SHP77 (cell line): ENCODE measurements at places on chromosomes 2 and 18.

DNA sequence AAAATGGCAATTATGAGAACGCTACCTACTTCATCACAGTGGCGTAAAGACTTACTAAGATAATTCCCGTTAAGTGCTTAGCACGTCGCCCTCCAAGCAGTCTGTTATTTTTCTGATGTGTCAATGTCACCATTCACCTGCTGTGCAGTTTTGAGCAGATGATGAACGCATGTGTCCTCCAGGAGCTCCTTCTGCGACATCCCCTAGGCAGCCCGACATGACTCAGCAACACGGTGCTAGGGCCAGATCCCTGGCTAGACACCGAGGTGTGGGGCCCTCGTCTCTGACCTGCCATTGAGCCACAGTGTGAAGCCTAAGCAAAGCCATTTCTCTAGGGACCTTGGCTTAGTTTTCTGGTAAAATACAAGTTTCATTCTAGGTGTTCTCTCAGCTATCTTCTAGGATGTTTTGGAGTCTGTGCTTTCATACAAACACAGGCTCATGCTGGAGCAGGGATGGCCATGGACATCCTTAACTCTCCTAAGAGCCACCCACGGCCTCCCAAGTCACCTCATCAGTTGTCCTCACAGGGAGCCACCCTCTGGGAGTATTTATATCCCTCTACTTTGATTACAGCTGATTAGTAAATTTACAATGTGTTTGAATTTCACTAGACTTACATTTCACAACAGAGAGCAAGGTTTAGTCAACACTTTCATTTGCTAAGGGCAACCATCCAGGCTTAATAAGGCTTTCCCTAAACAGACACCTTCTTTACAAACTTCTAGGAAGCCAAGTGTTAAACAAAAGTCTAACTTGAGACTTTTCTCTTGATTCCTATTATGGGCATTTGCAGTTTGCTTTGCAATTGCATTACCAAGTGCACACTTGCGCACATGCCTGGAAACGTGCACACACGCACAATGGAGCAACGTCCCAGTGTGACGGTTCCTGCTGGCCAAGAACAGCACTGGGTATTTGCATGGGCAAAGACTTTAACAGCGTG is 376.8 kb upstream of the ID2 start:
- DNase-seq, result peak; percentile 27

DNA sequence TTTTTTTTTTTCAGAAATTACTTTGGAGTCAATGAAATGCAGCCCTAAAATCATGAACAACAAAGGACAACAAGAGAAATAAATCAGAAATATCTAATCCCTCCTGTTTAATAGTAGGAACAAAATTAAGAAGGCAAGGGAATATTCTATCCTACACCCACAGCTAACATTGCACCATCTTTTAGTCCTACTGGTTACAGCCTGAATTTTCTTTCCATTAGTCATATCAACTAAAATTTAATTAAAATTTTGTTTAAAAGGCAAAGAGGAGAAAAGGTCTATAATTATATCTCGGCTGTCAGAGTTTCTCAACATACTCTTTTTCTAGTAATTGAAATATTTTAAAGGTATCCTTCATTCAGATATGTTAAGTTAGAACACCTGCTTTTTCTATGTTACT is 61.9 kb downstream of the DTNA start:
- DNase-seq, result no peak

DNA sequence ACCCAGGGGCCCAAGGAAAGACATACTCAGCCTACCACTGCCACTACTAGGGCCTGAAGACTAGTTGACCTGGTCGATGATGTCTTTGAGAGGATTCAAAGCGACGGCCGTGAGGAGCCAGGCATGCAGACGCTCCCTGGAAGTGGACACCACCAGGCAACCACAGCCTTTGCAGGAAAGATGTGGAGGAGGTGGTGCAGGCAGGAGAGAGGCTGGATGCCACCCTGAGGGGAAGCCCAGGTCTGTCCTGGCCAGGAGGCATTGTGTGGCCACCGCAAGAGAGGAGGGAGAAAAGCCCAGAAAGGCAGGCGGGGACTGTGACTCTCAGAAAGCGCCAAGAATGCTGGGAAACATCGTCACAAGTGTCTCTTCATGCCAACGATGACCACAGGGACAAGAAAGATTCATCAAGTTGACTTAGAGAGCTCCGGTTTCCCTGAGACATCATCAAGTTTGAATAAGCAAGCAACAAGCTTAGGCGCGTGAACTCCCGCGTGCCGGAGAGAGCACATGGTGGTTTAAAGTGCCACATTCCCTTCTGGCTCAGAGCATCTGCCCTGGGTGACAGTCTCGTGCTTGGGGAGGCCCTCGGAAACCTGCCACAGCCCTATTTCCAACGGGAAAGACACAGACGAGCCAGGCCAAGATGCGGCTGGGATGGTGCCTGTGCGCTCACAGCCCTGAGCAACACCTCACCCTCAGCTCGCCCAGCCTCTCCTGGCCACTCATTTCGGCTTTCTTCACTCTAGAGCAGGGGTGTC is 464.5 kb upstream of the SALL3 start:
- DNase-seq, result no peak

DNA sequence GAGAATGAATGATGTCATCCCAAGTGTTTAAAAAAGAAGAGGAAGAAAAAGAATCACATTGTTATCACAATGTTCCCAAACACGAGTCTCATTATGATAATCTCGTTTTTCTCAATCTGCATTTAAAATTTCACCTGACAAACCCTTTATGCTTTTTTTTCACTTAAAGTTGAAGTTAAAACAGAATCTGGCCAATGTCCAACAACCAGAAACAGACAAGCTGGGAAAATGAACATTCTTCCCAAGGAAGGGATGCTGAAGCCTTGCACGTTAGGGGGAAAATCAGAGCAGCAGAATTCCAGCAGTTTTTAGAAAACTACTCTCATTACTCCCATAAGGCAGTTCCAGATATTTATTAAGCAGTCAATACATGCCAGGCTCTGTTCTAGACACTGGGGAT is 245.3 kb downstream of the TMEM182 start:
- no peak for DNase-seq

GRCh38 chr2:191228861-191229260 is 16.3 kb upstream of the MYO1B start:
- DNase-seq, result no peak
